Hematopoietic multipotent progenitor cell treated with erythropoietin and hydrocortisone succinate and interleukin-3 and kit ligand, for 4 days (in vitro differentiated cells): ENCODE measurements at places on chromosomes 1 and 21.

DNA sequence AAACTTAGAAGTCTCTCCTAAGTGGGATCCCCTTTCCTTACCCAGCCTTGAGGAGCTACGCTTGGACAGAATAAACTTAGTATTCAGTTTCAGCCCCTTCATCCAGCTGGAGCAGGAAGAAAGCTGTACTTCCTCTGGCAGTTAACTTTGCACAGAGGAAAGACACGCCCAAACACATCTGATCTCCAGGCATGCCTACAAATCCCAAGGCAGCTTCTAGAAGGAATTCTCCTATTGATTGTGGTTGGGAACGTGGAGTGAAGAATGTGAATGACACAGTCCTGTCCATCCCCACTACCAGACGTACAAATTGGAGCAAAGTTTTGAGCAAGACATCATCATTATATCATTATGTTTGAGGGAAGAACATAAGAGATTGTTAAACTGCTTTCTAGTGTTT lies 6.6 kb upstream of the AK4 start:
- no peak for DNase-seq

- no peak for DNase-seq
Observed at GRCh38 chr1:84896279-84896678, 3.3 kb upstream of the LPAR3 start.

DNA sequence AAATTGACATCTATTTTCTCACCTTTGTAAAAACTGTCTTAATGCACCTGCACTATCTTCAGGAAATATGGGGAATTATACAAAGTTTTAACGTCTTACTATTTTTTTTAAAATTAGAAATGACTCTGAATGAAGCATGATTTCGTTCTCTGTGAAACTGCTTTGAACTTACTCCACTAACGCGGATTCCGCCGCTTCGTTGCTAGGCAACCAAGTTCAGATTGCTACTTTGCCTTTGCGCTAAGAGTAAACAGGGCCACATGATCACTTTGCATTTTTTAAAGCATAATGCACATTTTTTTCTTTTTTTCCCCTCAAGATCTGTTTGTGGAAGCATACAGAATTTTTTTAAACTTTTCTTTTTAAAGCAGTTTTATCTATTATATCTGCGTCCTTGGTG lies 690.5 kb downstream of the BRINP3 start:
- no peak for DNase-seq

- DNase-seq = no peak
Observed at GRCh38 chr1:186819126-186819525, 9.6 kb upstream of the PLA2G4A start.

- peak; percentile 74 for DNase-seq
Observed at GRCh38 chr1:15994590-15995351, 9.3 kb upstream of the SRARP start.

GRCh38 chr1:171661076-171661650 lies 8.7 kb upstream of the MYOC start:
- no peak for DNase-seq
